ENCODE measurements at places on chromosomes 7 and 10.

DNA sequence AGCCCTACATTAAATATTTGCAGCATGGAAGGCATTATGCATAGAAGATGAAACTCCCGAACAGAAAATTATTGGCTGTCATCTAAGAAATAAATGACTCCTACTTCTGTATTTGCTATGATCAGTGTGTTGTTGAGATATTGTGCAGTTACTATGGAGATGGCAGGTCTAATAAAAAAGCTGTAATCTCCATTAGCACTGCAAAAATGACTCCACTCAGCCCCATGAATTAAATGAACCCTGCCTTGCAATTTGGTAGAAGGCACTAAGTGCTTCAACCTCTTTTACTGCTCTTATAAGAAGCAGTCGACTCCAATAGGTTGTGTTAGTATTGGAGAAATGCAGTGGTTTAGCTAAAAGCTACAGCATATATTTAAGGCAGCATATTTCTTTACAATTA is 290.0 kb upstream of the PHYHIPL start:
- no peaks in the 10 kb centered on the region for H3K4me1 ChIP-seq
- no peaks in the 10 kb centered on the region for H3K27me3 ChIP-seq

DNA sequence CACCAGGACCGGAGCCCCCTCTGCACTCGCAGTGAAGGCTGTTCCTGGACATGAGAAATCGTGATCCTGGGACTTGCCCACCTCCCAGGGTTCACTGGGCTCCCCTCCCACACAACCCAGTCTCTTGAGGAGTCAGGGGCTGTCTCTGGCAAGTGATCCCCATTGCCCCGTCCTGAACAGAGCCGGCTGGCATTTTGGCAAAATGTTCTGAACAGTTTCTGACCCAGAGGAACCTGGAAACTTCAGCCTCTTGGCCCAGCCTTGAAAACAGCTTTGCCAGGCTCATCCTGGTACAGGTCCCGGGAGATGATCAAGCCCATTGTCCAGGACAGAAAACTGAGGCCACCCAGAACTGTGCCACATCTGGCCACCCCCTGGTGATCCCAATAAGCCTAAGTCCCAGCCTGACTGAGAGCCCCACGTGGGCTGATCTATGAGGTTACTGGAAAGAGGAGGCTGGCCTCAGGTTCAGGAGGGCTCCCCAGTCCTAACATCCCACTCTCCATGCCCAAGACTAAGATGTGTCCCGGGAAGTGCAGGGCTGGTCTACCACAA is 115.7 kb downstream of the OAT start:
- peaks cover 3% of the 10 kb centered on the region for H3K4me1 ChIP-seq
- no peak for DNase-seq
- H3K27me3 ChIP-seq: no peaks in the 10 kb centered on the region
- H3K27ac ChIP-seq: no peak overlapping the region
- H3K4me3 ChIP-seq: no peak overlapping the region

DNA sequence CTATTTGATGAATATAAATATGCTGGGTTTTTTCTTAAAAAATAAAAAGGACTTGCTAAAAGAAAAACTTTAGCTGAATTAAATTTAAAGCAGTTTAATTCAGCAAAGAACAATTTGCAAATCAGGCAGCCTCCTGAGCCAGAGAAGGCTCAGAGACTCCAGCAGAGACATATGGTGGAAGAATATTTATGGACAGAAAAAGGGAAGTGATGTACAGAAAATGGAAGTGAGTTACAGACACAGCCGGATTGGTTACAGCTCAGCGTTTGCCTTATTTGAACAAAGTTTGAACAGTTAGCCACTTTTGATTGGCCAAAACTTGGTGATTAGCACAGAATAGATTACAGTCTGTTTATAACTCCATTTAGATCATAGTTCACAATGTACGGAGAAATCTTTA is 110.3 kb downstream of the GAD2 start:
- no peaks in the 10 kb centered on the region for H3K4me1 ChIP-seq
- no peak for DNase-seq
- H3K27me3 ChIP-seq: no peaks in the 10 kb centered on the region
- no peaks in the 10 kb centered on the region for H3K36me3 ChIP-seq

DNA sequence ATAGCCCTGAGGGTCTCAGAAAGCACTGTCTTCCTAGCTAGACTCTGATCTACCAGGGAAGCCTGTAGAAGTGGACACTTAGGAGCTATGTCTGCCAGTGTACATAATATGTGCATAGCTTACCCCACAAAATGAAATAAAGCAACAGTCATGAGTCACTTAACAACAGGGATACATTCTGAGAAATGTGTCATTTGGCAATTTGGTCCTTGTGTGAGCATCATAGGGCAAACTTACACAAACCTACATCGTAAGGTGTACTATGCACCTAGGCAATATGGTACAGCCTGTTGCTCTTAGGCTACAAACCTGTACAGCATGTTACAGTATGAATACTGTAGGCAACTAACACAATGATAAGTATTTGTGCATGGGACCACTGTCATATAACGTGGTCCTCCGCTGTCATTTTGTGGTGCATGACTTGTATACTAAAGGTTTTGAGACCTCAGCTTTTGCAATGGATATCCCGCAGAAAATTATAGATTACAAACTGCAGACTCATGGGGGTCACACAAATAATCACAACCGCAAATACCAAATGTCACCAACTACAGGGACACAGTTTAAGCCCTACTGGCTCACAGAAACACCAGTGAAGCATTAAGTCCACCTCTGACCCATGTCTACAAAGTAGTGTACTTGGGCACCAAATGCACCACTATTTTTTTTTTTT is 1.7 kb downstream of the URGCP start:
- no peak for DNase-seq
- no peaks in the 10 kb centered on the region for H3K27me3 ChIP-seq
- H3K4me3 ChIP-seq: peak overlapping the region; percentile 86
- no peaks in the 10 kb centered on the region for H3K36me3 ChIP-seq
- H3K27ac ChIP-seq: peak overlapping the region; percentile 66

DNA sequence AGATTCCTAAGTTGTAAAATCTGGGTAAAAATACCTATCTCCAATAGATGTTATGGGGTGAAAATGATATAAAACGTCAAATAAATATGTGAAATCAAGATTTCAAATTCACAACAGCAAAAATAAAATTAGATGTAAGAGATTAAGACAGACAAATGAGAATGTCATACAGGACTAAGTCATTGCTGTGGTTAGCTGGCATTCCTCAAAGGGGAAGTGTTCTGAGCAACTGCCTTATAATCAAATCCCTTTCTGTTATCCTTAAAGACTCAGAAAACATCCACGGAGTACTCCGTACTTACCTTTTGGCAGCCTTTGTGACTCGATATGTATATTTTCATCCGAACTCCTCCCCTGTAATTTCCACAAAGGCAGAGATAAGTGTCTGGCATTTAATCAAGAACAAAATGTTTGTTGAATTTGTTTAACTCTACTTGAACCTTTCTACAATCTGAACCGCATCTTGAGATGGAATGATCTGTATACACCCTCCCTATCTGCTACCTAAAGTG is 559.6 kb downstream of the GATA3 start:
- H3K27ac ChIP-seq: no peak overlapping the region
- no peak for DNase-seq
- no peaks in the 10 kb centered on the region for H3K36me3 ChIP-seq

GRCh38 chr10:44990965-44991364 is 9.8 kb upstream of the ZNF22 start:
- H3K36me3 ChIP-seq: no peaks in the 10 kb centered on the region
- DNase-seq: no peak
- H3K4me1 ChIP-seq: peaks cover 55% of the 10 kb centered on the region

DNA sequence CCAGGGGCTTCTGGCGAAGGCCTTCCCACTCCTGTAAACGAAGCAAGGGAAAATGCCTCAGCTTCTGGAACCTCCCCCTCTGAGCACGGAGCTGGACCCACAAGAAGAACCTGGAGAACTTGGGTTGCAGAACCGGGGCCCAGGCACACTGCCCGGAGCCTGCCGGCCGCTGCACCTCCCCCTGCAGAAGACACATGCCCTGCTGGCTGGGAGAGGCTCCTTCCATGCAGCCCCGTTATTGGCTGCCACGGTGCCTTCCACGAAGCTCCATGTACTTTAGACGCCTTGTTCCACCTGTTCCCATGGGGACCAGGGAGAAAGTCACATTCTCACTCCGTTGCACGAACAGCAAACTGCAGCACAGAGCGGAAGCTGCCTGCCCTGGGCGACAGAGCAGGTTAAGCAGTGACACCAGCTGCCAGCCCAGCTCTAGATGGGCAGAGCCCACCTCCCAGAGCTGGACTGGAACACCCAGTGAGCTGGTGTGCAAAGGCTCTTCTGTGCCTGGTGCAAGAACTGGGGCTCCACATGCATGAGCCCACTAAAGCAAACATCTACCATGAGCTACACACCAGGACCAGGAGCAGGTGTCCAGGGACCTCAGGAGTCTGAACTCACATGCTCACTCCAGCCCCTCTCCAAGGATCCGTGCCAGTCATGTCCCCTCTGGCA is 70.1 kb downstream of the TNS3 start:
- no peak overlapping the region for H3K27ac ChIP-seq
- peaks cover 20% of the 10 kb centered on the region for H3K4me1 ChIP-seq
- DNase-seq: no peak
- H3K27me3 ChIP-seq: no peaks in the 10 kb centered on the region

DNA sequence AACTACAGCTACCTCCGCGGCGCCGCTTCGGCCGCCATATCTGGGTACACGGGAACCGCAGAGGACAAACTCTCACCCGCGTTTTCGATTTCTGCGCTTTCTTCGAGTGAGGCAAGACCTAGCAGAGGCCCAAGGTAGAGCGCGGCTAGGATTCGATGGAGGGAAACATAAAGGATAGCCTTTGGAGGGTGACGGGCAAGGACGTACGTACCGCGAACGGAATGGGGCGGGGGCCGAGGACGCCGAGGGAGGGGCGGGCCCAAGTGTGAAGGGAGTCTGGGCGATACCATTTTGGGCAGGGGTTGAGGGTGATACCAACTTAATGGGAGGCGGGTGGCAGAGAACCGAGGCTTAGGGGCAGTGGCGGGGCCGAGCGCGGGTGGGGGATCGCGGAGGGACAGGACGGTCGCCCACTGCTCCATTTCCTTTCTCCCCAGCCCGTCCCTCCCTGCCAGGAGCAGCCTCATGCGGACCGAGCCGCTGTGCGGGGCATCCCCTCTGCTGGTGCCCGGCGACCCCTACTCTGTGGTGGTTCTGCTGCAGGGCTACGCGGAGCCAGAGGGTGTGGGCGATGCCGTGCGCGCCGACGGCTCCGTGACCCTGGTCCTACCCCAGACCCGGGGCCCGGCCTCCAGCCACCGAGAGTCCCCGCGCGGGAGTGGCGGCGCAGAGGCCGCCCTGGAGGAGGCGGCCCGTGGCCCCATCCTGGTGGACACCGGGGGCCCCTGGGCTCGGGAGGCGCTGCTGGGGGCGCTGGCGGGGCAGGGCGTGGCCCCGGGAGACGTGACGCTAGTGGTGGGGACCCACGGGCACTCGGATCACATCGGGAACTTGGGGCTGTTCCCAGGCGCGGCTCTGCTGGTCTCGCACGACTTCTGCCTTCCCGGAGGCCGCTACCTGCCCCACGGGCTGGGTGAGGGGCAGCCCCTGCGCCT is at the start of gene MBLAC1:
TSS of gene MBLAC1 (plus strand) at position 37 of the 935 bp plus-strand sequence. CDS start at position 466, 429 bp downstream.
- peaks cover 13% of the 10 kb centered on the region for H3K4me1 ChIP-seq
- H3K27me3 ChIP-seq: no peaks in the 10 kb centered on the region

GRCh38 chr10:107813451-107814162 is 649.1 kb upstream of the SORCS1 start:
- no peak for DNase-seq
- no peaks in the 10 kb centered on the region for H3K27me3 ChIP-seq
- H3K27ac ChIP-seq: no peak overlapping the region
- no peaks in the 10 kb centered on the region for H3K4me1 ChIP-seq
- H3K36me3 ChIP-seq: no peaks in the 10 kb centered on the region

- no peak overlapping the region for H3K4me3 ChIP-seq
- peaks cover 31% of the 10 kb centered on the region for H3K4me1 ChIP-seq
- no peak overlapping the region for H3K27ac ChIP-seq
- H3K27me3 ChIP-seq: no peaks in the 10 kb centered on the region
- H3K36me3 ChIP-seq: no peaks in the 10 kb centered on the region
Measured at GRCh38 chr10:22314852-22315251, 1.3 kb upstream of the COMMD3 start.

GRCh38 chr10:123585477-123586445 is 80.4 kb upstream of the GPR26 start:
- DNase-seq: no peak
- no peak overlapping the region for H3K4me3 ChIP-seq
- H3K36me3 ChIP-seq: no peaks in the 10 kb centered on the region
- no peaks in the 10 kb centered on the region for H3K27me3 ChIP-seq
- H3K4me1 ChIP-seq: peaks cover 19% of the 10 kb centered on the region

DNA sequence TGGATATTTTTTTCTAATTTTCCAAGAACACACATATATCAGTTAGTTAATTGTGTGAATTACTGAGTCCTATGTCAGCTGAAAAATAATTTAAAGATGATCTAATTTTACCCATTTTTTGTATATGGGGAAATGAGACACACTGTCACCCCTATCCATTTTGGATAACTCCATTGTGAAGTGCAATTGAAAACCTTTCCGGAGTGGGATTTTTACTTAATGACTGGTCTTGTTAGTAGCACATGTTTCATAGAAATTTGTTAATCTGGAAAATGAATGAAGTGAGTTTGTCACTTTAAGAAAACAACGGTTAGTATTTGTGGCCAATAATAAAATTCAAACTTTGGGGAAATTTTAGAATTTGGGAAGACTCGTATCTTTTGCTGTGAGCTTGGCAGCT is 2.0 kb downstream of the GARS1 start:
- no peak overlapping the region for H3K27ac ChIP-seq
- peaks cover 13% of the 10 kb centered on the region for H3K36me3 ChIP-seq
- H3K27me3 ChIP-seq: no peaks in the 10 kb centered on the region
- DNase-seq: no peak
- peak overlapping the region; percentile 97 for H3K4me3 ChIP-seq
- H3K4me1 ChIP-seq: peaks cover 8% of the 10 kb centered on the region

DNA sequence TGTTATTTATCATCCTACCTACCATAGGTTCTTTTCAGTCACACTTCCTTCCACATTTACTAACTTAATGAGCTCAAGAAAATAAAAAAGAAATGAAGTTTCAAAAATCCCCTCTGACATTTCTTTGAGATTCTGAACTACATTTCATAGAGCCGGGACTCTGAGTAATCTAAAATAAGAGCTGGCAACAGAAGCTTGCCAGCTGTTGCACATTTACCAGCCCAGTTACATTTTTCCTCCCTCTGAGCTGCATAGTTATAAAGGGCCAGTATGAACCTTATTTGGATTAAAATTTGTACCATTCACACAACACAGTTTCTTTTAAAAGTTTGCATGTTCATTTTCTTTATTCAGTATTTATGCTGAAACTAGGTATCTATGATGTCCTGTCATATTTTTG is 119.5 kb upstream of the CAV2 start:
- no peaks in the 10 kb centered on the region for H3K36me3 ChIP-seq
- H3K4me3 ChIP-seq: peak overlapping the region; percentile 41
- DNase-seq: no peak
- H3K27me3 ChIP-seq: no peaks in the 10 kb centered on the region
- peaks cover 19% of the 10 kb centered on the region for H3K4me1 ChIP-seq

- H3K4me3 ChIP-seq: peak overlapping the region; percentile 62
- no peak overlapping the region for H3K27ac ChIP-seq
- H3K36me3 ChIP-seq: no peaks in the 10 kb centered on the region
- no peak for DNase-seq
- peaks cover 3% of the 10 kb centered on the region for H3K27me3 ChIP-seq
- peaks cover 8% of the 10 kb centered on the region for H3K4me1 ChIP-seq
Measured at GRCh38 chr7:64947252-64948000, 43.4 kb downstream of the ZNF117 start.

Measured in thoracic aorta (tissue), 2 donors.